ENCODE measurements at places on chromosomes 13 and 19.

GRCh38 chr13:112347986-112348385 is 28.2 kb upstream of the SPACA7 start:
- DNase-seq, result no peak

GRCh38 chr13:73273745-73274144 is 214.9 kb downstream of the KLF5 start:
- DNase-seq, result no peak

GRCh38 chr19:54739587-54740497 is 1.5 kb downstream of the KIR2DL3 start:
- DNase-seq, result no peak

DNA sequence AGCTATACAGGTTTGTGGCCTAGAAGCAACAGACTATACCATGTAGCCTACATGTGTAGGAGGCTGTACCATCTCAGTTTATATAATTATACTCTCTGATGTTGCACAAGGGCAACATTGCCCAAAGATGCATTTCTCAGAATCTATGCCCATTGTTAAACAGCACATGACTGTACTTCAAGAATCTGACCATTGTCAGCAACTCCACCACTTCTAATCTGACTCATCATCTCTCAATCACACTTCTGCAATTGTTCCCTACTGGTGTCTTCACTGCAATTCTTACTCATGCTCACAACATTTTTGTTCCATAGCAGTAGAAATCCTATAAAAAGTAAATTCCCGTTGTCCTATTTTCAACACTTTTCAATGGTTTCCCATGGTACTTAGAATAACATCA is 63.9 kb upstream of the ATXN8OS start:
- no peak for DNase-seq

DNA sequence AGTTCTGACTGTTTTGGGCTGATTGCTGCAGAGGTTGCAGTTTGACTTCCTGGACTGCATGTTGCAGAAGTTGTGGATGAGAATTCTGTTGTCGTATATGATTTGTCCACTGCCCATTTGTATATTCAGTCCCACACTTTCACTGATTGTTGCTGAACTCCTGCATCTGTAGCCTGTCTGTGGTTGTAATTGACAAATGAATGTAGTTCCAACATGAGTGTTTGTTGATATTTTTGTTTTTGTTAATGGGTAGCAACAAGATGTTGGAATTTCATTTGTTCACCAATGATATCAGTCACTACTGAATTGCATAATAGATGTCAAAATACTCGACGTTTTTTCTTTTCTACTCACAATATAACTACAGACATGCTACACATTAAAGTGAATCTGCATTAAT is 533.9 kb downstream of the DCT start:
- DNase-seq, result no peak

GRCh38 chr13:37944869-37945442 is 75.4 kb upstream of the TRPC4 start:
- DNase-seq, result no peak

DNA sequence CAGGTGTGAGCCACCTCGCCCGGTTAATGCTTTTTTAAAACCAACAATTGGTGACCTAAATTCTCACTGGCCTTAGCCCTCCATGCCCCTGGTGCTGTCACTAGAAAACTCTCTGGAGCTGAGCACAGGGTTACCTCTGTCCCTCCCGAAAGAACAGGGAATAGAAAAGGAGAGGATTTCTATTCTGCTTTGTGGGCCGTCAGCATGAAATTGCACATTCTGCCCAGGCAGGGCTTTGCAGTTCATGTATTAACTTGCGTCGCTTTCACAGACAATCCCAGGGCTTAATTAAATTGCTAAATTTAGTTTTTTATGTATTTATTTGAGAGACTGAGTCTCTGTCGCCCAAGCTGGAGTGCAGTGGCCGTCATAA is 583 bp upstream of the ZNF480 start:
- no peak for DNase-seq

DNA sequence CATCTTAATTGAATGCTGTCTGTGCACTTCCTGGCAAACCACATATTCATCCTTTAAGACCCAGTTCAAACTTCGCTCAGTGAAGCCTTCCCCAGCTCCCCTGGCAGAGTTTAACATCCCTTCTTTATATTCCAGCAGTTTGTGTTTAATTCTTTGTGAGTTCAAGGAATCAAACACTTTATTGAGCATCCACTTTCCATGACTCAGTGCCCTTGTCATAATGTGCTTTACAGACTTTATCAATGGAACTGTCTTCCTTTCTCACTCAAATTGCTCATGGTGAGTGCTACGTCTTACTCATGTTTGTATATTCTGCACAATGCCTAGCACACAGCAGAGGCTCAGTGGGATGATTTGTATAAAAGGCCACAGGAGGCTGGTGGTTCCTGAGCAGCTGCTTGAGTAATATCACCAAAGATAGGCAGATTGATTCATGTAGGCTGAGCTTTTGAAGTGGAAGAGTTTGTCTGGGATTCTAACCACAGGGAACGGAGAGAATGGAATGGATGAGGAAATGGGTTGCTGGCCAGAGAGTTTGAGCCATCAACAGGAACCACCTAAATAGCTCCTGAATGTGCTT is 44.2 kb downstream of the SERTM1 start:
- no peak for DNase-seq

DNA sequence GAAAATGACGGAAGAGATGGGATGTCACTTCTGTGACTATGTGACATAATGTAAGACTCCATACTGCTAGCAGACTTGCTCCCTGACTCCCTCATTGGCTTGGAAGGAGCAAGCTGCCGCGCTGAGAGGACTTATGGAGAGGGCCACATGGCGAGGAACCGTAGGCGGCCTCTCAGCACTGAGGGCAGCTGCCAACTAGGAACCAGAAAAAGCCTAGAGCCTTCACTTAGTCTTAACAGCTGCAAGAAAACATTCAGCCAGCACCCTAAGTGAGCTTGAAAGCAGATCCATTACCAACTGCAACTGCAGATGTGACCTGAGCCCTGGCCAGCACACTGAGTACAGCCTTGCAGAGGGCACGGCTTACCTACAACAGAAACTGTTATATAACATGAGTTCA is 33.9 kb downstream of the USP12 start:
- no peak for DNase-seq

GRCh38 chr19:21084343-21084742 is 2.3 kb downstream of the ZNF714 start:
- no peak for DNase-seq

DNA sequence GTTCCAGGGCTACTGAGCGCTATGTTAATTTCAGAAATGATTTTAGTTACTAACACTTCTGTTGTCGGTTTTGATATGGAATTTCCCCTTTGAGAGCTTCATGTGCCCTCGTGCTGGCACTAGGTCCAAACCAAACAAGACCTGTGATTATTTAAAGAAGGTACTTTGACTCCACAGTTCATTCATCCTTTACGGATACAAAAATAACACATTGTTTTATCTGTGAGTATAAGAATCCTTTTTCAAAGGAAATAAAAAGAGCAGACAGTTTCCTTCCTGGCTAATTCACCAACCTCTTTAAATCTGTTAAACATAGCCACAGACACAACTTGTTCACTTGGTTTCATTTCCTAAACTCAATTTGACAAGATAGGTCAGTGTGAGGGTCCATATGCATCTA is 141.2 kb downstream of the FLT1 start:
- no peak for DNase-seq

DNA sequence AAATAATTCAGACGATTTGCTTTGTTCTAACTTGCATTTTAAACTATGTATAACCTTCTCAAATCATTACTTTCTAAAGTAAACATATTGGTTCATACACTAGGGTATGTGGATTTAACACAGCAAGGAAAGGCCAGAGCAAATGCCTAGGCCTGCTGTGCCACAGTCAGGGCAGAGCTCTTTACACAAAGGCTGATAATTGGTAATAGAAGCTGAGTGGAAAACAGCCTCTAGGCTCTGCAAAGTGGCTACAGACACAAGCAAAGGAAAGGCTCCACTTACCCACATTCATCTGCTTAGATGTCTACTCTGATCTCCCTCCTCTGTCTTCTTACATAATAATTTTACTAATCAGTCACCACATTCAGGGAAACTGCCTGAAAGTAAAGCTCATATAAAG is 382.9 kb downstream of the OLFM4 start:
- no peak for DNase-seq

DNA sequence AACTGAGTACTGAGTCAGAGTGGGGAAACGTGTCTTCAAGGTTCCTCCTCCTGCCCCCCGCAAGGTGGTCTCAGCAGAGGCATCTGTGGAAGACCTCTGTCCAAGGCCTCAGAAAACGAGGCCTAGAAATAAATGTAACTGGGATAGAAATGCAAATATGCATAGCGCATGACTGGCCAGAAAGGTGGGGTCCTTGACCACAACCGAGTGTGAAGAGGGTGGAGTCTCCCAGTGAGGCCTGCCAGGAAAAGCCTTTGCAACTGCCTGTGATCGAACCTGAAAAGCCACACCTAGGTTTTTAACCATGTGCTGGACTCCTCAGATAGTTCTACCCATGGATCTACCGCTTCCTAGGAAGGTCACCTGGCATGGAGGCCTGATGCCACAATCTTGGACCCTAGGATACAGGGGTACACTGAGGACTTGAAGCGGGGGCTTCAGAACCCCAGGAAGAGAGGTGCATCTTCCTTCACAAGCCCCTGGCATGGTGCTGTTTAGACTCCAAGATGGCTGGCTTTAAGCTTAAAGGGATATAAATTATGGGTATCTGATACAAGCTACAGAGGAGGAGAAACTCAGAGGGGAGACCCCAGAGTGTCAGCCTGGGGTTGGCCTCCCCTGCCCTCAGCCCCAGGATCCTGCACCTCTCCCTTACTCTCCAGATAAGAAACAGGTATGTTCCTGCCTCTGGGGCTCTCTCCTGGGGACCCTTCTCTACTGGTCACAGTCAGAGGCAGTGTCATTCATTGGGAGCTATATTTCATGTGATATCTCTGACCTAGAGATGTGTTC is 18.3 kb upstream of the SIGLEC6 start:
- DNase-seq, result no peak

GRCh38 chr13:24226762-24227161 is 66.2 kb downstream of the SPATA13 start:
- DNase-seq, result no peak

DNA sequence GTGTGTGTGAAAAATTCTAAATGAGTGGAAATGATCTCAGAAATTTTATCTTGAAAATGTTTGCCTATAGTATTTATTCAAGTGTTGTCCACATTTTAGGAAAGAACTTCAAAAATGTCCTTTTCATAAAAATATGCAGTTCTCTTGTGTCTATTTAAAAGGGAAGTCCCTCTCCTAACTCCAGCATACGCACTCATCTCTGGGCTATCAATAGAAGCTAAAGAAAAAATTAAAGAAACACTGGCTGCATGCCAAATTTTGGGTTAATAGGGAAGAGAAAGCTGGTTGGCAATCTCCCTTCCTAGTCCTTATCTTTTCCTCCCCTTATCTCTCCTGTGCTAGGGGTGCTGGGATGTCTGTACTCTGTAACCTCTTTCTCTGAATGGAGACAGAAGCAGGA is 313.3 kb downstream of the ENOX1 start:
- DNase-seq, result no peak

- no peak for DNase-seq
These were observed 112.2 kb downstream of the FGF14 start for GRCh38 chr13:102289606-102290005.

GRCh38 chr13:27172495-27172842 is 858 bp upstream of the USP12 start:
- DNase-seq, result no peak

DNA sequence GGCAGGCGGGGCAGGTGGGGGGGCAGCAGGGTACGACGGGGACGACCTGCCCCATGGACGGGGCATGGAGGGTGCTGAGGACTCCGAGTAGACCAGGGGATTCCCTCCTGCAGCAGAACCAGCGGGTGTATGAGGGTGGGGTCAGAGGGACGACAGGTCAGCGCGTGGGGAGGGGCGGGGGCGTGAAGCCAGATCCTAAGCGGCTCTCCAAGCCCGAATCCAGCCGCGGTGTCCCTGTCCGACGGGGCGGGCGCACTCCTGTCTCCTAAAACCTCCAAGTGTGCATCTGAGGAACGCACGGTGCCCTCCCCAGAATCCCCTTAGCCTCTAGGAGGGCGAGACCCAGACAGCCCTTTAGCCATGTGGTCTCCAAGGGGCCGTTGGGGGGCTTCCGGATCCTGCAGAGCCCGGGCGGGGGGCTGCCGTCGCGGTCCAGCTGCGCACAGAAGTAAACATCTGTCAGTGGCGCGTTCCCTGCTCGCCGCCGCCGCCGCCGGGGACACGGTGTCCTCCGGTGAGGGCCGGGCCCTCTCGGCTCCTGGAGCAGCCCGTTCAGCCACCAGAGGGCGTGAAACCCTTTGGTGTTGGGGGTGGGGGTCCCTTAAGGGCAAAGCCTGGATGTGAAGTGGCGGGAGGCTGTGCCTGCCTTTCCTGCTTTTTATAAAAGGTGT is 730 bp downstream of the NRTN start:
- DNase-seq, result no peak

DNA sequence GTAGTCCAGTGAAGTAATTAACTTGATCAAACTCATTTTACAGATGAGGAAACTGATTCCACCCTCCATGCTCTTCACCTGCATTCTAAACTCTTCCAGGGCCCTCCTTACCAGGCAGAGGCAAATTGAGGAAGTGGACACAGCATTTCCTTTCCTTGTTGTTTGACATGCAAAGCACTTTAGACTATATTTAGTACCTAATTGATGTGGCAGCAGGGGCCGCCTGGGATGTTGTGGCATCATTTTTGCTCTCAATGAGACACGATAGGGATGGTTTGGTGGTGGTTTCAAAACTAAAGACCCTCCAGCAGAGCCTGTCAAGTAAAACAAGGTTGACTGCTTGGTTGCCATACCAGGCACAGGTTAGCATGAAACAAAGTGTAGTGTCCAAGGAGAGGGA is 7.9 kb downstream of the SIPA1L3 start:
- no peak for DNase-seq

Measured in activated naive CD8-positive, alpha-beta T cell treated with anti-CD3 and anti-CD28 coated beads, Interleukin-2, amount 50 U/mL, for 16 hours (primary cell).